Subcutaneous preadipocyte (primary cell): ENCODE measurements at places on chromosomes 3 and 15. TPM values are rescaled to one million over a fixed set of nuclear protein-coding genes. Genes with fewer than 3 reads are reported as not detected.

ANKRD63 gene
- not detected in 2 replicates for total RNA-seq

TMCO5A gene
- total RNA-seq: not detected in 2 replicates

PLA2G4E gene
- not detected in 2 replicates for total RNA-seq

PDCD6IP gene
- total RNA-seq: 180 and 187 TPM in 2 replicates

LRRC49 gene
- 5.5 and 8.2 TPM in 2 replicates for total RNA-seq

VGLL3 gene
- total RNA-seq: 52.6 and 73.9 TPM in 2 replicates

CEMIP gene
- total RNA-seq: 1.4 and 8.5 TPM in 2 replicates
